GF-D8 (cell line): ENCODE measurements at places on chromosomes 12 and 14.

GRCh38 chr14:67934087-67934486 lies 114.5 kb downstream of the RAD51B start:
- peak; percentile 44 for DNase-seq

DNA sequence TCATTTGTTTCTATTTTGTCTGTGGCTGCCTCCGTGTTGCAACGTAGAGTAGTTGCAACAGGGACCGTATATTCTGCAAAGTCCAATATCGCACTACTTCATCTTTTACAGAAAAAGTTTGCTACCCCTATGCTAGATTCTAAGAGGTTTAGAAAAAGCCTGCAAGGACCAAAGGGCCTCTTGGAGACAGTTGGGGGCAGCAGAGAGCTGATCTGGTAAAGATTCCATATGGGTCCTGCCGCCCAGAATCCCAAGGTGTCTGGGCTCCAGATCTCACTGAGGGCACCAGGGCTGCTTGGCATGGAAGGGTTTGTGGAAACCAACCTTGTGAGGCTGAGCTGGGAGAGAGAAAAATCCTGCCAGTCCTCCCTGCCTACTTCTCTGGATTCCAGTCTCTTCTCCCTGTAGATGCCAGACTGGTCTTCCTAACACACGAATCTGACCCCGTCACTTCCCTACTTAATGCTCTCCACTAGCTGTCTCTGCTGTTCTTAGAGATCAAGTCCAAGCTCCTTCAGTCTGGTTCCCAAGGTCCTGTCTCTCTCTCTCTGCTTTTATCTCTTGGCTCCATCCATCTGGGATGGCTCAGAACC lies 74.6 kb downstream of the GLRX5 start:
- DNase-seq: no peak

DNA sequence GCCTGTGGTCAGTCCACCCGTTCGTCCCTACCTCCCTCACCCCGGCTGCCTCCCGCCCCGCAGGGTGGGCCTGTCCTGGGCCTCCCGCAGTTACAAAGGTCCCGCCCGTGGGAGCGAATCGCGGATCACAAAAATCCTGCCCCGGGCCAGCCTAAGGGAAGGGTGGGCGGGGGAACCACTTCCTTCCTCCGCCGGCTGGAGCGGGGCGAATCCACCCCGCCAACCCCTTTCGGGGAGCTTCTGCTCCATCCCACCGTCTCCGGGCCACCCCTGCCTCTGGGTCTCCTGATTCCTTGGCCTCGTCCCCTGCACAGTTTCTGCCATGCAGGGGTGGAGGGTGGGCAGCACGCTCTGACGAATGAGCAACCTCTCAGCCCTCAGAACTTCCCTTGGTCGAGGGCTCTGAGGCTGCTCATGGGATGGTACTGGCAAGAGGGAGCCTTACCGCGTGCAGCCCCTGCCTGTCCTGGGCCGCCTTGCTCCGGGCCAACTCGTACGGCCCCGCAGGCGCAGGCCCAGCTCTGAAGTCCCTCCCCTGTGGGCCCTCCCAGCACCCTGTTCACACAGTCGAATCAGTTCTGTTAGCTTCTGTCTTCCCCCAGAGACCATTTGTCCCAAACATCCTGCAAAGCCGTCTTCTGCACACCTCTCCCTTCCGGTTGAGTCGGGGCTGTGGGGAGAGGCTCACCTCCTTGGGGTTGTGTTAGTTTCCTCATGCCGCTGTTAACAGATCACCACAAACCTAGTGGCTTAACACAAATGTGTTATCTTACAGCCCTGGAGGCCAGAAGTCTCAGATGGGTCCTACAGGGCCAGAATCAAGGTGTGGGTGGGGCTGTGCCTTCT lies 589 bp upstream of the HVCN1 start:
- peak; percentile 33 for DNase-seq

GRCh38 chr14:81455390-81455789 lies 55.3 kb upstream of the STON2 start:
- DNase-seq: no peak

GRCh38 chr14:32224737-32225377 lies 21.8 kb upstream of the RNU6-8 start:
- DNase-seq: no peak
